CD4-positive, alpha-beta memory T cell (primary cell): ENCODE measurements at places on chromosomes 3 and 15.

- DNase-seq: no peak
Observed at GRCh38 chr15:64824929-64825430, 467 bp downstream of the PIF1 start.

- DNase-seq: no peak
Observed at GRCh38 chr15:60184579-60184978, 180.5 kb downstream of the FOXB1 start.

- DNase-seq: no peak
Observed at GRCh38 chr15:78083687-78084448, 6.4 kb upstream of the TBC1D2B start.

- DNase-seq: no peak
Observed at GRCh38 chr15:65893060-65893459, 23.8 kb downstream of the RAB11A start.

DNA sequence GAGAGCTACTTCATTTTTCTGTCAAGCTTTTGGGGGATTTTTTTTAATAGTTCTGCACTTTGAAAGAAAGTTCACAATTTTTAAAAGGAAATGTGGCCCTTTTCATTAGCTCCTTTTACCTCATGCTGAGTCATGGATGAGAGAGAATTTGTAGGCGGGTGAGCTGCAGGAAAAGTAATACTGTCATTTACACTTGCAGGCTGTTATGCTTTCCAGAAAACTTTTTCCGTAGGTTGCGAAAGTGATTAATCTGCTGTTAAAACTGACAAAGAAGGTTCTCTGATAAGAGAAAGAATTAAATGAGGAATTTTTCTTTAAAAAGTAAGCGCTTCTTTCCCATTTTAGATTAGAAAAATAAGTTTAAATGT is 430.2 kb downstream of the LPP start:
- DNase-seq: no peak

DNA sequence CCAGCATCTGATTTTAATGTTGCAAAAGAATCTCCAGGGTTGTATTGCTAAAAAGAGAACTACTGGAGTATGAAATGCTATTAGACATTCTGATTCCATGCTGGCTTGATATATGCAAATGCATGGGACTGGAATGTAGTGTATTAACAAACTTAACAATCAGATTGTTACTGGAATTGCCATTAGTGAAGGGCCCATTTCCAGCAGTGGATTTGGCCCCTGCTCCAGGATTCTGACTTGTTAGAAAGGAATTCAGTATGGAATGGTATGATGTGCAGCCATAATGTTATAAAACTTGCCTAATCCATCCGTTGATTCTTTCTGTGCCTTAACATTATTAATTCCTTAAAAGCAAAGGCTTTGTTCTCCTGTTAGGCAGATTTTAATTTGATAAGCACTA is 7.9 kb downstream of the ARRDC4 start:
- no peak for DNase-seq

DNA sequence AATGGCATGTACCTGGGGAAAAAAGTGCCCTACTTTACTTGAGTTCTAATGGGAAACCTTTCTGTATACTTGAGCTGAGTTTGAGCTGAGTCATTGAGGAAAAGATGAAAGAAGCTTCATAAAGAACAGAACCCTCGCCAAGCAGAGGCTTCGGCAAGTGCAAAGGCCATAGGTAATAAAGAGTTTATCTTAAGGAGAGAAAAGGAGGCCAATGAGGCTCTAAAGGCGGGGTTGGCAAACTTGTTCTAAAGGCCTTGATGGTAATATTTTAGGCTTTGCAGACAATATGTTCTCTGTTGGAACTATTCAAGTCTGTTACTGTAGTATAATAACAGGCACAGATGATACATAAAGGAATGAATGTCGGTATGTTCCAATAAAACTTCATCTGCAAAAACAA is 17.6 kb upstream of the TRAT1 start:
- DNase-seq: no peak

DNA sequence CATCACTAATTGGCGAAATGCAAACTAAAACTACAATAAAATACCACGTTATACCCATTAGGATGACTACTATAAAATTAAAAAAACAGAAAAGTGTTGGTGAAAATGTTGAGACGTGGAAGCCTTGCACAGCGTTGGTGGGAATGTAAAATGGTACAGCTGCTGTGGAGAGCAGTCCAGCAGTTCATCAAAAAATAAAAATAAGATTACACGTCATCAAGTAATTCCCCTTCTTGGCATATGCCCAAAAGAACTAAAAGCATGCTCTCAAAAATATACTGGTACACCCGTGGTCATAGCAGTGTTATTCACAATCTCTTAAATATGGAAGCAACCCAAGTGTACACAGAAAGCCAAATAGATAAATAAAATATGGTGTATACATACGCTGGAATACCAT is 71.8 kb upstream of the NDN start:
- DNase-seq: no peak
